ENCODE measurements at places on chromosomes 5 and 9.

DNA sequence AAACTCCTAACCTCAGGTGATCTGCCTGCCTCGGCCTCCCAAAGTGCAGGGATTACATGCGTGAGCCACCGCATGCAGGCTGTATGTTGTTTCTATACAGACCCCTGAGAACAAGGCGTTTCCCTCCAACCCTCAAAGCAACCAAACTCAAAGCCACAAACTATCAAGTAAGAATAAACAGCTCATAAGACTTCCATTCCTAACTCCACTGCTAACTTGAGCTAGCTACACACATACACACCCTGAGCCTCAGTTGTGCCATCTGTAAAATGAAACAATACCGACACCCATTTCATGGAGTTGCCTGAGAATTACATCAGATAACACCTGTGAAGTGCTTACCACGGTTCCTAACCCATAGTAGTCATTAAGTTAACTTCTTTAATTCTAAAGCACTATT, 70.8 kb downstream of the SERINC5 start:
- no peak for DNase-seq

- no peak for DNase-seq
Measured at GRCh38 chr5:71899865-71900342, 180.8 kb downstream of the CARTPT start.

GRCh38 chr5:78661691-78662090, 13.1 kb upstream of the LHFPL2 start:
- no peak for DNase-seq

DNA sequence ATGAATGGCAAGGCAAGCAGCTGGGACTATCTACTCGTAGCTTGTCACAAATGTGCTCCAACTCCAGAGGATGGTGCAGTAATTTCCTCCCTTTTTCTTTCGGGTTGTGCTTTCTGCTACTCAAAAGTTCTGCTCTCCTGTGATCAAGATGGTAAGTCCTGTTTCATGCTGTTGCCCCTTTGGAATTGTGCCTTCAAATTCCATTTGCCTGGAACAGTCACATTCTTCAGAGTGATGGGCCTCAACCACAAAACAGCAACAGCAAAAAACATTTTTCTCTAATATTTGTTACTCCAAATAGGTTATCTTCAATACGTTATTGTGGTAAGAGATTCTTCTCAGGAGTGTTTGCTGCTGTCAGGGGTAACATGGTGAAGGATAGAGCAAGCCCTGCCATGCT, 209.3 kb downstream of the PALM2AKAP2 start:
- DNase-seq, result no peak

- DNase-seq, result no peak
Measured at GRCh38 chr9:127446713-127447415, 4.3 kb downstream of the RPL12 start.

- no peak for DNase-seq
Measured at GRCh38 chr5:149474198-149474597, 77.0 kb downstream of the CSNK1A1 start.

DNA sequence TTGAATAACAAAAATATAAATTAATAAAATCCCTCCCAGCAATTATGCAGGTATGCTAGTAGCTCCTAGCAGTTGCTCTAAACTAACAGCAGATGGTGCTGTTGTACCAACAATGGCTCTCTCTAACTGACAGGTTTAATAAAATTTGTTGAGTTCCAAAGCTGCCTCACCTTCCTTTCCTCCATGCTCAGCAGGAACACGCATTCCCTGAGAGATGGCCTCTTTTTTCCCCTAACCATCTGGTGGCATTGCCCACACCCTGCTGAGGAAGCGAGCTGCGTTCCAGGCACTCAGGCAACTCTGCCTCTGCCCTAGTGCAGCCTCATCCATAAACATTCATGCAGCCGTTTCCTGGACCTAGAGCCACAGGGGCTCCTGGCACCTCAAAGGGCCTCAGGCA, 106.2 kb downstream of the KLHL3 start:
- DNase-seq, result peak; percentile 4

- DNase-seq, result peak; percentile 21
Measured at GRCh38 chr9:95508242-95508967, 8.4 kb downstream of the PTCH1 start.

DNA sequence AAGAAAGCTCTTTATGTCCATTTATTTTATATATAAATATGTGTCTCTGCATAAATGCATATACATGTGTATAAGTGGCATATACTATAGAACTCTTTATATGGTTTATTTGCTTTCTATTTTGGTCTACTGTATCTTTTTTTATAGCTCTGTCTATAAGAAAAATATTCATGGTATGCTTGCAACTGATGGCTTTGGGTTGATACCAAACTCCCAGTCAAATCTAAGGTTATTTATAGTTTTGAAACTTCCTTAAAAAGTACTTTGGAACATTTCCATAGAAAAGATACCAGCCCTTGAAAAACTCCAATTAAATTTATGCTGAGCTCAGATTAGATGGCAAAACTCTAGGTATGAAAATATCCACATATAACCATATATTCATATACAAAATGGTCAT, 120.0 kb upstream of the KLF9 start:
- DNase-seq, result no peak
